IMR-90 (cell line): ENCODE measurements at places on chromosomes 6 and 20. TPM values are rescaled to one million over a fixed set of nuclear protein-coding genes. Genes with fewer than 3 reads are reported as not detected.

DNA sequence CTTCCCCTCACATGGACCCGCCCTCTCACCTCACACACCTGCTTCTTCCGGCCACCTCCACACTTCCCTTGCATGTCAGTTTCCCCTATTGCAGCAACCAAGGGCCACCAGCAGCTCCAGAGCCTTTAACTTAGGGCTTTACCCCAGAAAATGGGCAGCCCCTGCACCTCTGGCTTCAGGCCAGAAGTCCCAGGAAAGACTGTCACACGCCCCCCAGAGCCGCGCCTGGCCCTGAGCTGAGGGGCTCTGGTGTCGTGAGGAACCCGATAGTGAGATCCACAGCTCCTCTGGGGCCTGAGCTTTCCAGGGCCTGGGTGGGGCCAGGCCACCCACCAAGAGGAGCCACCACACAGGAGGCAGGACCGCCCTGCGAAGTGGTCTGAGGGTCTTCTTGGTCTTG, 182.4 kb downstream of the DLL1 start:
- DNase-seq: no peak

GRCh38 chr6:170529839-170530469, 23.2 kb downstream of the PSMB1 start:
- peak; percentile 69 for DNase-seq

DNA sequence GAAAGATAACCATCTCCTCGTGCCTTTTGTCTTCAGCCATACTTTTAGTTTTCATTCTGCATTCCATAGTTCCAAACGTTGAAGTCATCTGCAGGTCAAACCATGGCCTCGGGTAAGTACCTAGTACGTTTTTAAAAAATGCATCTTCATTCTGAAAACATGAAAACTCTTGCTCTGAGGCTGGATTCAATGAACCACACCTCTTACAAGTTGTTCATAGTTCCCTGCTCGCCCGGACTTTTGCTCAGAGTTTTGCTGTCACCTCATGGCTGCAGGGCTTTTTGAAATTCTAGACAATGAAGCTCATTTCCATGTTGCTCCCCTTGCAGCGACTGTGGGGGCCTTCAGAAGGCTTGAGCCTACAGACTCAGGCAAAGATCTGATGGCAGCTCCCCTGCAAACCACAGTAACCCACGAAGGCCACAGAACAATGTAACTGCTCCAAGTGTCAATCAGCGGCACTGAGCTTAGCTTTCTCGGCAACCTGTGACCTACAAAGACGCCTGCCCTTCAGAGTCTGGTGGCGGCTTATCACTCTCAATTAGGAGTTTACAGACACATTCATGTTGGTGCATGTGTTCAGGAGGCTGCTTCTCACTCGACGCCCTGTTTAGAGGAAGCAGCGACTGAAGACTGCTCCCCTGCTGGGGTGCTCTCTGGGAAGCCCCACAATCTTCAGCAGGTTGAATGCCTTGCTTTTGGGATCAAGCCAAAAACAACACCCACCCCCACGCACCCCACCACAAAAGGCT, 61.2 kb downstream of the FOXC1 start:
- DNase-seq: peak; percentile 69

DNA sequence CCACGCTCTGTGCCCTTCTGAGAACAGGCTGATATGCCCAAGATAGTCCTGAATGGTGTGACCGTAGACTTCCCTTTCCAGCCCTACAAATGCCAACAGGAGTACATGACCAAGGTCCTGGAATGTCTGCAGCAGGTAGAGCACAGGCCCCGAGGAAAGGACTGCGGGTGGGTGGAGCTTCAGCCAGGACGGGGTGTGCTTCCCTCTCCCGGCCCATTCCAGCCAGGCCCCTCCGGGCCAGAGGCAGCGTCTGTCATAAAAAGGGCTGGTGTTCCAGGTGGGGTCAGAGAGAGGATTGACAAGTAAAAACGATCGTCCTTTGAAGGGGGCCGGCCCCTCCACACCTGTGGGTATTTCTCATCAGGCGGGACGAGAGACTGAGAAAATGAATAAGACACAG, 1.3 kb downstream of the RTEL1 start:
- no peak for DNase-seq

DNA sequence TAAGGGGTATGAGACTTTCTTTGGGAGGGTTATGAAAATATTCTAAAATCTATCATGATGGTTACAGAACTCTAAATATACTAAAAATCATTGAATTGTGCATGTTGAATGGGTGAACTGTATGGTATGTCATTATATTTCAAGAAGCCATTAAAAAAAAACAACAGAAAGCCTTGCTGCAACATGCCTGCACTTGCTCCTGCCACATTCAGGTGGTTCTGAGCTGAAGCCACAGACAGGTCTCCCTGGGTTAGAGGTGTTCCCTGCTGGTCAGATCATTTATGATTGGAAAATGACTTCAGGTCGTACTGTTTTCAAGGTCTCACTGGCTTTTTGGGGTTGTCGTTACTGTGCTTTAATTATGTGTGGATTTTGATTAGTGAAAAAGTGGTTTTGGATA, 13.3 kb downstream of the GMPR start:
- no peak for DNase-seq

GRCh38 chr20:50522053-50522674, 12.0 kb downstream of the PTPN1 start:
- DNase-seq: no peak

DNA sequence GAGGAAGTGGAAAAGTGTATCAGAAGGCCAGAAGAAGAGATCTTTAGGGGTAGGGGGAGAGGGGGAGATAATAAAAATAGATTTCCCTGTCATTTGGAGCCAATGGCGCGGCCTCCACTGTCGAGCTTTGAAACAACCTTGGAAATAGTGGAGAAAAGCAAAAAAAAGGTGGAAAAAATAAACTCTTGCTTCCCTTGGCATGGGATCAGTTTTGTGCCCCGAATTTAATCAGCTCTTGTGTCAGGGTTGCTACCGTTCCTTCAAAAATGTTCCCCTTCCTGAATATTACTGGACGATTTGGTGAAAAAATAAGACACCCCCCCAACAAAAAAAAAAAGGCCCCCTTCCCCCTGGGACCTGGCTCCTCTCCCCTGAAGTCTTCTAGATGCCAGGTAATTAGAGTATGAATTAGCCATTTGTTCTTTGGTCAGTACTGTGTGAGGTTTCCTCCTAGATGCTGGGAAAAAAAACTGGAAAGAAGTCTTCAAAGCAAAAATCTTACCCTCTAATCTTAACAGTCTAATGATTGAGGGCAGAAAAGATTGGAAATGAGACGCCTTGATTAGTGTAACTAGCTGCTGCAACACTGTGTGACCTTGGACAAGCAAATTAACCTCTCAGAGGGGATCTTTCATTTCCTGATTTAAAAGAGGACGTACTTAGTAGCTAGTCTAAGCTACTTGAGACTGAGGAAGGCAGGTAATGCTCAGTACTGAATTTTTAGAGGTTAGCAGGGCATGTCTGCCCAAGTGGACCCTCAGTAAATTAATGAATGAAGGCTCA, 872 bp upstream of the RBM39 start:
- DNase-seq: no peak

DNA sequence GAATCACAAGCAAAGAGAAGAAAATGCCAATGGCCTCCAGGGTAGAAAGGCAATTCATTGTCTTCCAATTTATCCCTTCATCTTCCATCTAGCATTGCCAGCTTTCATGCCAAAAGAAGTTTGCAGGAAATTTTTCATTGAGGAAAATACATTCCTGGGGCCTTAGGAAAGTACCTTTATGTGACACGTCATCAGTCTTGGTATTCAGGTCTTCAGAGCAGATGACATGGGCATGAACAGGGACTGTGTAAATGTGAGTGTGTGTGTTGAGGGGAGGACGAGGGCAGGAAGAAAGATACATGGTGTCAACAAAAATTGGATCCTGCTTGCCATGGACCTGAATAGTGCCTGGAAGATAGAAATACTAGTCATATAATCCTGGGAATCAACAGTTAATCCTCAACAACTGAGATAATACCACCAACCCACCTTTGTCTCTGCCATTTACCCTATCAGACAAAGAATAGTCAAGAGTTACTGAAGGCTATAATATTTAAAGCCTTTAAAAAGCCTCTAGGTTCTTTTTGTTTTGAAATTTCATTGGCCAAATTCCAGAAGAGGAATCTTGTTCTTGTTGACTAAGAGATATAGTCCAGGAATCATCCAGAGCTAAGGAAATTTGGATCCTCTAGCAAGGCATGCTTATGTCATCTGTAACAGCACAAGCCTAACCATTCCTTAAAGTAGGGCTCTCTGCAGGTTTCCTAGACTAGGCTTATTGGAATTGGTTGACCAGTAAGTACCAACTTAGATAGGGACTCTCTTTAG, 405.8 kb upstream of the SASH1 start:
- peak; percentile 5 for DNase-seq

- DNase-seq: no peak
Observed at GRCh38 chr6:170206851-170207431, 83.9 kb downstream of the DLL1 start.

GRCh38 chr20:49882171-49882970, 33.0 kb downstream of the SPATA2 start:
- DNase-seq: no peak

GRCh38 chr6:112153926-112154607, 66.7 kb downstream of the FAM229B start:
- DNase-seq: peak; percentile 85

DNA sequence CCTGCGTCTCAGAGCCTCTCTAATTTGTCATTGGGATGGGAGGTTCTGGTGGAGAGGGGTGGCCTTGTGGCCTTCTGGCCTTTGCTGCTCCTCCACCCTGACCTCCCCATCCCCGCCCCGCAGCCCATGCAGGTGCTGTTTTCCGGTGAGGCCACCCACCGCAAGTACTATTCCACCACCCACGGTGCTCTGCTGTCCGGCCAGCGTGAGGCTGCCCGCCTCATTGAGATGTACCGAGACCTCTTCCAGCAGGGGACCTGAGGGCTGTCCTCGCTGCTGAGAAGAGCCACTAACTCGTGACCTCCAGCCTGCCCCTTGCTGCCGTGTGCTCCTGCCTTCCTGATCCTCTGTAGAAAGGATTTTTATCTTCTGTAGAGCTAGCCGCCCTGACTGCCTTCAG, 171.8 kb upstream of the RNF24 start:
- no peak for DNase-seq

- DNase-seq: peak; percentile 32
Observed at GRCh38 chr6:20805021-20805420, 270.8 kb downstream of the CDKAL1 start.

- DNase-seq: no peak
Observed at GRCh38 chr6:129609635-129610034, 100.3 kb downstream of the ARHGAP18 start.

- DNase-seq: no peak
Observed at GRCh38 chr6:144935661-144936060, 650.5 kb downstream of the UTRN start.

GRCh38 chr20:15734052-15734451, 839.2 kb downstream of the KIF16B start:
- no peak for DNase-seq

DNA sequence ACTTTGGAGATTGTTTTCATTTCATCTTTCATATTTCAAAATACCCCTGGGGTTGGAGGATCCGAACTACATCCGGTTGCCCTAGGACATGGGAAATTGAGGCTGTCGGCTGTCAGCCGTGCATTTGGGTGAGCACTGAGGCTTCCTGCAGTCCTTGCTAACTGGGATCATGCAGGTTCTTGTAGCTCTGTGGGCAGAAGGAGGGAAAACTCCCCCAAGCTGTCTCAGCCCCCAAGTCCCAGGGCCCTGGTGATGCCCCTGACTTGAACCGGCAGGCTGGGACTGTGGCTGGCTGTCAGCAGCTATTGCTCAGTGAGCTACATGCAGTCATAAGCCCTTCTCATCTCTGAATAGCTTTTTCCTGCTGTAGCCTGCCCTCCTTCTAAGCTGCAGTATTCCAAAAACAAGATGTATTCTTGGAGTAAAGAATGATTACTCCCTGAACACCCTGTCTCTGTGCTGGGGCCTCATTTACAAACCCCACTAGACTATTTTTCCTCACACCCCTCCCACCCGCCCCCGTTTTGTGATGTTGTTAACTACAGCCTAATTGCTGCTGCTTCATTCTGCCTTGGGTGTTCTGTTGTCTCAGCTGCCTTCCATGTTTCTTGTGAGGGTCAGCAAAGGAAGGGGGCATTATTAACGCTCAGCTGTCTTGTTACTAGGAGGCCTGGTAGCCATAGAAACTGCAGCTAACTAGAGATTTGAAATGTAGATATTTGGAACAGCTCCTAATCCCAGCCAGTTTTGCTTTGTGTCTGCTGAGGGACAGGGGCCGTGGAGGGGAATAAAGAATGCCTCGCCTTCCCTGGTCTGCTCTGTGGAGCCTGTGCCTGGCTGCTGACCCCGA, 18.1 kb downstream of the MTRES1 start:
- no peak for DNase-seq

DNA sequence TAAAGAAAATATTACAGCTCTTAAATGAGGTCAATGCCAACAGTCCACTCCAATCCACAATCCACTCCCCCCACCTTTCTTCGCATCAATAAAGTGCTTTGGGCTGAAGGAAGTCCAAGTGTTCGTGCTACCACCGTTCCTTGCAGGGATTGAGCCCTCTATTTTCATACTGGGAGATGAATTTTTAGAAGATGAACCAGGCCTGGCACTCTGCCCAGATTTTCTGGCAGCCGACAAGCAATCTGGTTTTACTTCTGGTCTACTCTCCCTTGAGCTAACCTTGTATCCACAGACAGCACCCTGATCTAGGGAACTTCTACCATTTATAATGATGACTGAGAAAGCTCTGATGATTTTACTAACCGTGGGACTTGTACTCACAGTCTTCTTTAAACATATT, 72.3 kb downstream of the BTBD9 start:
- DNase-seq: peak; percentile 93

DNA sequence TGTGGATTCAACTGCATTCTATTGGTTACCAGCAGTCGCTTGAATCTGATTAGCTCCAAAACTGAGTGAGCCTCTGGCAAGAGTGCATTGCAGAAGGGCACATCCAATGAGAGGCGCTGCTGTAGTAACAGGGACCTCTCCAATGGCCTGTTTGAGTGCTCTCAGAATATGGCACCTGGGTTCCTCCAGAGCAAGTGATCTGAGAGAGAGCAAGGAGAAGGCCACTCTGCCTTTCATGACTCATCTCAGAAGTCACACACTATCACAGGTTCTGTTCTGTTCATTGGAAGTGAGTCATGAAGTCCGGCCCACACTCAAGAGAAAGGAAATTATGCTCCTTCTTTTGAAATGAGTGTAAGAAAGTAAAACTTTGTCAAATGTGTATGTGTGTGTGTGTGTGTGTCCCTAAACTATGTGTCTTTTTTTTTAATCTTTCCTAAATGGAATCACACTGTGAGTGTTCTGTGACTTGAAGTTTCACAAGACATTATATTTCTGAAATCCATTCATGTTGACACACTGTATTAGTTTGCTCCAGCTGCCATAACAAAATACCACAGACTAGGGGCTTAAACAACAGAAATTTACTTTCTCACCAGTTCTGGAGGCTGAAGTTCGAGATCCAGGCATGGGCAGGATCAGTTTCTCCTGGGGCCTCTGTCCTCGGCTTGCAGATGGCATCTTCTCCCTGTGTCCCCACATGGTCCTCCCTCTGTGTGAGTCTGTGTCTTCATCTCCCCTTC, 138.3 kb upstream of the CDYL start:
- DNase-seq: peak; percentile 93

- DNase-seq: no peak
Observed at GRCh38 chr6:94036024-94036423, 616.7 kb upstream of the EPHA7 start.

- no peak for DNase-seq
Observed at GRCh38 chr6:44699082-44699481, 311.6 kb downstream of the CDC5L start.

The UNC93A gene
- not detected in 2 replicates for total RNA-seq

The THBS2 gene
- total RNA-seq: 101 and 113 TPM in 2 replicates

The ECT2L gene
- not detected in 2 replicates for total RNA-seq

The LINC00237 gene
- total RNA-seq: not detected in 2 replicates

The DEFB124 gene
- not detected in 2 replicates for total RNA-seq
